Natural killer cell treated with Interleukin-12 subunit alpha and Interleukin-12 subunit beta and Interleukin-15 and Interleukin-18, amount 100 ng/mL, for 72 hours (primary cell): ENCODE measurements at places on chromosomes 16 and 17. TPM values are rescaled to one million over a fixed set of nuclear protein-coding genes. Genes with fewer than 3 reads are reported as not detected.

The SMTNL2 gene
- not detected for total RNA-seq

GRCh38 chr16:15829460-15829859, 27.4 kb downstream of the MYH11 start:
- no peak for DNase-seq
- no peak overlapping the region for H3K27ac ChIP-seq
- H3K4me3 ChIP-seq, result no peak overlapping the region
- H3K36me3 ChIP-seq, result no peaks in the 10 kb centered on the region
- no peaks in the 10 kb centered on the region for H3K4me1 ChIP-seq

- no peak overlapping the region for H3K4me3 ChIP-seq
- H3K27me3 ChIP-seq, result peaks cover 15% of the 10 kb centered on the region
- no peak overlapping the region for H3K27ac ChIP-seq
- DNase-seq, result no peak
- no peaks in the 10 kb centered on the region for H3K4me1 ChIP-seq
- H3K36me3 ChIP-seq, result no peaks in the 10 kb centered on the region
Observed at GRCh38 chr17:36687736-36688135, 86.4 kb downstream of the MRM1 start.

The OVCA2 gene
- 35.5 TPM for total RNA-seq

GRCh38 chr17:30554839-30555751, 77.9 kb downstream of the GOSR1 start:
- H3K36me3 ChIP-seq, result no peaks in the 10 kb centered on the region
- no peak for DNase-seq
- no peak overlapping the region for H3K4me3 ChIP-seq
- no peaks in the 10 kb centered on the region for H3K27me3 ChIP-seq
- H3K4me1 ChIP-seq, result peaks cover 7% of the 10 kb centered on the region
- no peak overlapping the region for H3K27ac ChIP-seq

The G6PC1 gene
- not detected for total RNA-seq

GRCh38 chr16:583815-584591, 5.9 kb upstream of the RAB40C start:
- H3K27ac ChIP-seq, result no peak overlapping the region
- no peaks in the 10 kb centered on the region for H3K36me3 ChIP-seq
- no peaks in the 10 kb centered on the region for H3K4me1 ChIP-seq
- no peak overlapping the region for H3K4me3 ChIP-seq

GRCh38 chr17:3762922-3763776, 37.8 kb downstream of the ITGAE start:
- peaks cover 56% of the 10 kb centered on the region for H3K4me1 ChIP-seq
- no peaks in the 10 kb centered on the region for H3K27me3 ChIP-seq
- H3K27ac ChIP-seq, result peak overlapping the region; percentile 97
- DNase-seq, result peak; percentile 89
- H3K36me3 ChIP-seq, result peaks cover 14% of the 10 kb centered on the region
- peak overlapping the region; percentile 80 for H3K4me3 ChIP-seq

DNA sequence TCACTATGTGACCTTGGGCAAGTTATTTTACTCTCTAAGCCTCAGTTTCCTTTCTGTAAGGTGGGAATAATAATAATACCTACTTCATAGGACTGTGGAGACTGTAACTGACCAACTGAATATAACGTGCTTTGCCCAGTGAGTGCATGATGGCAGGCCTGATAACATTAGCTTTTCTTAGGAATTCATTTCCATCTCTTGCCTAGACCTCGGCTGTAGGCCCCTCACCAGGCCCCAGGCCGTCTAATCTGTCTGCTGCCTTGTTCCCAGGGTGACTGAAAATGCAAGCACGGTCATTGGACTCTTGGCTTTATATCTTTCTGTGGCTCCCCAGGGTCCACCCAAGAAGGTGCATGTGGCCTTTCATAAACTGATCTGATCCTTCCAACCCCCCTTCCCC, 6.7 kb upstream of the UBE2O start:
- H3K27ac ChIP-seq, result no peak overlapping the region
- H3K36me3 ChIP-seq, result no peaks in the 10 kb centered on the region
- H3K4me3 ChIP-seq, result no peak overlapping the region

The TEKT5 gene
- 0.28 TPM for total RNA-seq

DNA sequence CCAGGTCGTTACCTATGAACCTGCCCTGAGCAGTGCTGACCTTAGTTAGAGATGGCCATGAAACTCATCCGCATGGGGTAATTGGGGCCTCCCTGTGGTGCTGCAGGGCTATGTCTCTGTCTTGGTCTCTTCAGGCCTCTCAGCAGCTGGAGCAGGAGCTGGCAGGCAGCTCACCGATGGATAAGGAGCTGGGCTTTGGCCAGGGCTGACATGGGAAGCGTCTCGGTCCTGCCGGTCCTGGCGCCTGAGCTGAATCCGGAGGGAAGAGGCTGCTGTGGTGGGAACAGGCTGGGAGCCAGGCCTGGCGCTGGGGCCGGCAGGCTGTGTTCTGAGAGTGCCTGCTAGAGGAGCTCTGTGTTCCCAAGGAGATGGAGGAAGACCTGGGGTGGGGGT, 10.1 kb downstream of the IL32 start:
- peaks cover 20% of the 10 kb centered on the region for H3K36me3 ChIP-seq
- no peaks in the 10 kb centered on the region for H3K27me3 ChIP-seq
- peak overlapping the region; percentile 85 for H3K4me3 ChIP-seq
- DNase-seq, result no peak
- peaks cover 86% of the 10 kb centered on the region for H3K4me1 ChIP-seq
- peak overlapping the region; percentile 98 for H3K27ac ChIP-seq

DNA sequence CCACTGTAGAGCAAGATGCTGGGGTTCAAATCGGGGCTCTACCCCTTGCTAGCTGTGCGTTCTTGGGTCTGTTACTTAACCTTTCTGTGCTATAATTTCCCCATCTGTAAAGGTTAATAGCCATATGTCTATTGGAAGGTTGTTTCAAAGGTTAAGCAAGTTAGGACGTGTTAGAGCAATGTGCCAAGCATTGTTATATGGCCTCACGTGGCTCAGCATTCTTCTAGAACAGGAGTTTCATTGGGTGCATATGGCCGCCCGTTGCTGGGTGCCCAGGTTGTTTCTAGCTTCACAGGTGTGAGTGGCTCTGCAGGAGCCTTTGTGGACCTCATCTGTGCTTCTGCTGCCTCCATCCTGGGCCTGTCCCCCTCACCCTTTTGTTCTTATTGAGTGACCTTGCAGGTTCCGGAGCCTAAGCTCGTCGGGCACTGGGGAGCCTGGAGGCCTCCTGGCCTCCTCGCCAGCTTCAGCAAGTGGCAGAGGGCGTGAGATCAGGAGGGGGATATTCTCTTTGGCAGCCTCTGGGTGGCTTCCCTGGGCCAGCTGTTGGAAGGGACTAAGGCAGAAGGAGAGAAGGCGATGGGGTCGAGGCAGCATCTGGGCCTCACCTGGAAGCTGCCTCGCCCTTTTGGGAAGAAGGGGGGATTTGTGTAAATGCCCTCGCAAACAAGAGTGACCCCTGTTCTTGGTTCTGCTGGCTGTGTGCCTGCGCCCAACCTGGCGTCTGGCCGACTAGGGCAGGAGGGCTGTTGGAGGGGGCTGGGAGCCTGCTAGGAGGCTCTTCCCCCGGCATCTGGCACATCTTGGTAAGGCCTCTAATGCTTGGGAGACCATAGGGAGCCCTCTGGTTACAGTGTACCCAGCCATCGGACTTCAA, 80.2 kb upstream of the CIBAR2 start:
- H3K27me3 ChIP-seq, result peaks cover 7% of the 10 kb centered on the region
- H3K36me3 ChIP-seq, result no peaks in the 10 kb centered on the region
- no peak for DNase-seq
- H3K4me1 ChIP-seq, result no peaks in the 10 kb centered on the region
- no peak overlapping the region for H3K27ac ChIP-seq

- peaks cover 37% of the 10 kb centered on the region for H3K4me1 ChIP-seq
- no peak for DNase-seq
- peaks cover 20% of the 10 kb centered on the region for H3K36me3 ChIP-seq
- no peaks in the 10 kb centered on the region for H3K27me3 ChIP-seq
- H3K4me3 ChIP-seq, result peak overlapping the region; percentile 96
- peak overlapping the region; percentile 61 for H3K27ac ChIP-seq
Observed at GRCh38 chr17:5467416-5467815, 1.4 kb downstream of the DHX33 start.

DNA sequence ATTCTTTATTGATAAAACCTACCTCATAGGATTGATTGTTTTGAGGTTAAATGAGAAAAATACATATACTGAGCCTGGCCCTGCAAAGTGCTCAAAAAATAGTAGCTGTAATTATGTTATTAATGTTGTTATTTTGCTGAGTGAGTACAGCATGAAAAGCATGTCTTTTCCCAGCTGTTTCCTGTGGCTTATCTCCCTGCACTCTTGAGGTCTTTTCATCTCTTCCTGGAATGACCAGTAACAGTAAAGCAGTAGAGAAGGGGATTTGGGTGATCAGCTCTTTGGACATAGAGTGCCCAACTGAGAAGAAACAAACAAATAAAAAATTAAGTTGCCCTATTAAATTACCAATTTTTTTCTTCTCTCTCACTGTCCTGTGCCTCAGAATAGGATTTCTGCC, 53.7 kb downstream of the NFAT5 start:
- H3K27ac ChIP-seq, result no peak overlapping the region
- no peak for DNase-seq
- H3K4me3 ChIP-seq, result no peak overlapping the region
- H3K36me3 ChIP-seq, result no peaks in the 10 kb centered on the region
- no peaks in the 10 kb centered on the region for H3K27me3 ChIP-seq
- peaks cover 37% of the 10 kb centered on the region for H3K4me1 ChIP-seq

- H3K27me3 ChIP-seq, result peaks cover 26% of the 10 kb centered on the region
- H3K4me3 ChIP-seq, result no peak overlapping the region
- no peaks in the 10 kb centered on the region for H3K36me3 ChIP-seq
- DNase-seq, result no peak
Observed at GRCh38 chr16:27890006-27890405, 173.5 kb downstream of the GSG1L start.

GRCh38 chr17:2084766-2085647, 30.1 kb downstream of the HIC1 start:
- peaks cover 80% of the 10 kb centered on the region for H3K4me1 ChIP-seq

- H3K4me3 ChIP-seq, result no peak overlapping the region
- peaks cover 6% of the 10 kb centered on the region for H3K27me3 ChIP-seq
- no peak overlapping the region for H3K27ac ChIP-seq
- no peak for DNase-seq
- H3K36me3 ChIP-seq, result no peaks in the 10 kb centered on the region
- H3K4me1 ChIP-seq, result peaks cover 5% of the 10 kb centered on the region
Observed at GRCh38 chr17:6462692-6463091, 18.4 kb downstream of the PIMREG start.

The CD300LB gene
- 0.39 TPM for total RNA-seq

The COQ9 gene
- 42.9 TPM for total RNA-seq

The NPIPB2 gene
- 19.9 TPM for total RNA-seq

GRCh38 chr17:68222606-68223005, 25.2 kb upstream of the AMZ2 start:
- H3K36me3 ChIP-seq, result no peaks in the 10 kb centered on the region
- DNase-seq, result no peak
- H3K27me3 ChIP-seq, result no peaks in the 10 kb centered on the region
- H3K4me3 ChIP-seq, result peak overlapping the region; percentile 94
- H3K4me1 ChIP-seq, result peaks cover 30% of the 10 kb centered on the region
- H3K27ac ChIP-seq, result peak overlapping the region; percentile 12

GRCh38 chr17:36019423-36019822, 1.7 kb upstream of the CCL23 start:
- H3K27me3 ChIP-seq, result peaks cover 5% of the 10 kb centered on the region
- no peak for DNase-seq
- H3K4me1 ChIP-seq, result peaks cover 11% of the 10 kb centered on the region
- no peak overlapping the region for H3K4me3 ChIP-seq

The C17orf100 gene
- total RNA-seq, result 1.0 TPM

- H3K4me1 ChIP-seq, result peaks cover 84% of the 10 kb centered on the region
- DNase-seq, result peak; percentile 62
- peak overlapping the region; percentile 95 for H3K4me3 ChIP-seq
- peaks cover 54% of the 10 kb centered on the region for H3K36me3 ChIP-seq
- H3K27me3 ChIP-seq, result no peaks in the 10 kb centered on the region
Observed at GRCh38 chr16:20901436-20902112, 1.0 kb downstream of the LYRM1 start.

GRCh38 chr16:59067205-59067604, 333.1 kb upstream of the GOT2 start:
- DNase-seq, result no peak
- peaks cover 6% of the 10 kb centered on the region for H3K36me3 ChIP-seq
- no peaks in the 10 kb centered on the region for H3K4me1 ChIP-seq
- H3K27me3 ChIP-seq, result no peaks in the 10 kb centered on the region

The CCL22 gene
- total RNA-seq, result not detected

DNA sequence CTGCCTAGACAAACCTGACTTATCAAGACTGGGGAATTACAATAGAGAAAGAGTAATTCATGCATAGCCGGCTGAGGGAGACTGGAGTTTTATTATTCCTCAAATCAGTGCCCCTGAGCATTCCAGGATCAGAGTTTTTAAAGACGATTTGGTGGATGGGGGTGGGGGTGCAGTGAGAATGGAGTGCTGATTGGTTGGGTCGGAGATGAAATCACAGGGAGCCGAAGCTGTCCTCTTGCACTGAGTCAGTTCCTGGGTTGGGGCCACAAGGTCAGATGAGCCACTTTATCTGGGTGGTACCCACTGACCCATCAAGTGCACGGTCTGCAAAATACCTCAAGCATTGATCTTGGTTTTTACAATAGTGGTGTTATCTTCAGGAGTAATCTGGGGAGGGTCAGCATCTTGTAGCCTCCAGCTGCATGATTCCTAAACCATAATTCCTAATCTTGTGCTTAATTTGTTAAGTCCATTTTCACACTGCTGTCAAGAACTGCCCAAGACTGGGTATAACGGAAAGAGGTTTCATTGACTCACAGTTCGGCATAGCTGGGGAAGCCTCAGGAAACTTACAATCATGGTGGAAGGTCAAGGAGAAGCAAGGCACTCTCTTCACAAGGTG, 69.6 kb downstream of the MARF1 start:
- no peak for DNase-seq
- no peaks in the 10 kb centered on the region for H3K27me3 ChIP-seq
- H3K4me1 ChIP-seq, result peaks cover 16% of the 10 kb centered on the region
- H3K4me3 ChIP-seq, result no peak overlapping the region
- no peaks in the 10 kb centered on the region for H3K36me3 ChIP-seq

DNA sequence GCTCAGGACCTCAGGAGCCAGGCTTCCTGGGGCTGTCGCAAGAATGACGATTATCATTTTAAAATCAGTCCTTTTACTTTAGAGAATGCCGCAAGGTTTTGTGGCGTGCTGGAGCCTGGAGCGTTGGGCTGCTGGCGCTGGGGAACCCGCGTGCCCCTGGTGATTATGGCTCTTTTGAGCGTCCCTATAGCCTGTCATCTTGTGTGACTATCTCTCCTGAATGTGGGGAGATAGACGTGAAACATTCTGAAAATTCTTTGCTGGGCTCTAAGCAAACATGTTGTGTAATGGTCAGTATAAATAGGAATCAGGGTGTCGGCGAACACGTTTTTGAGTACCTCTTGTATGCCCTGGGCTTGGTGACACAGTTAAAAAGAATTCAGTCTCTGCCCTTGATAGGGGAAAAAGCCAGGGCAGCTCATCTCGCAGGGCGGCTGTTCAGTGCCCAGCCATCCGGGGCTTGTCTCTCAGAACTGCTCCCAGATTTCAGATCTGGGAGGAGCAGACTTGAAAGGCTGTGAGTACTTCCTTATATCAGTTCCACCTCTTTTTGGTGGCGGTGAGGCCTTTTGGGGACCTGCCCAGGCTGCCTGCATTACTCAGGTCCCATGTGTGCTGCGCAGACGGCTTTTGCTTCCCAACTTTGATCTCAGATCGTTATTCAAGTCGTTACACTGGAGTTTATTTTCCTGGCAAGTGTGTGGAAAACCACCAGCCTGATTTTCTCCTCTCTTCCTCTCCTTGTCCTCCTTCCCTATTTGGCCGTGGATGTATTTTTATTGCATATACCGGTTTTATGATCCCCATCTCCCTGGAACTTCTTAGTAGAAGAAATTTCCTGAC, 973 bp downstream of the SLC7A6 start:
- peaks cover 6% of the 10 kb centered on the region for H3K36me3 ChIP-seq
- H3K4me1 ChIP-seq, result peaks cover 32% of the 10 kb centered on the region
- peak overlapping the region; percentile 91 for H3K27ac ChIP-seq
